ENCODE measurements at places on chromosomes 3 and 15. TPM values are rescaled to one million over a fixed set of nuclear protein-coding genes. Genes with fewer than 3 reads are reported as not detected.

DNA sequence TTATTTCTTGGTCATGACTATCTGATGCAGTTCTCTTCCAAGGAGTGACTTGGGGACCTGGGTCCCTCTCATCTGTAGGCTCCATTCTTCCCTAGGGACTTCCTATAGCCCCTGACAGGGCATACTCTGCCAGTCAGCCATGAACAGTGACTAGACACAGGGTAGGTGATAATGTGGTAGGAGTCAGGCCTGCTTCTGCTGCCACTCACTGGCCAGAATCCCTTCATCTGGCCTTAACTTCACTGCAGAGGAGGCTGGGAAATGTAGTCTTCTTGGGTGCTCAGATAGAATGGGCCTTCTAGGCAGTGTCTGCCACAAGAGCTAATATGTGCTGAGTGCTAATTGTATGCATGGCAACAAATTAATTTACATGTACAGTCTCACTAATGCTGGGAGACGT, 84.5 kb downstream of the CACNA2D3 start:
- H3K4me1 ChIP-seq, result no peaks in the 10 kb centered on the region
- no peak overlapping the region for H3K4me3 ChIP-seq
- no peaks in the 10 kb centered on the region for H3K36me3 ChIP-seq
- no peak for DNase-seq

GRCh38 chr3:143973259-143974021, 1.8 kb downstream of the DIPK2A start:
- peak overlapping the region; percentile 99 for H3K27ac ChIP-seq
- H3K4me1 ChIP-seq, result no peaks in the 10 kb centered on the region
- peak overlapping the region; percentile 70 for H3K4me3 ChIP-seq
- no peaks in the 10 kb centered on the region for H3K36me3 ChIP-seq
- DNase-seq, result no peak

DNA sequence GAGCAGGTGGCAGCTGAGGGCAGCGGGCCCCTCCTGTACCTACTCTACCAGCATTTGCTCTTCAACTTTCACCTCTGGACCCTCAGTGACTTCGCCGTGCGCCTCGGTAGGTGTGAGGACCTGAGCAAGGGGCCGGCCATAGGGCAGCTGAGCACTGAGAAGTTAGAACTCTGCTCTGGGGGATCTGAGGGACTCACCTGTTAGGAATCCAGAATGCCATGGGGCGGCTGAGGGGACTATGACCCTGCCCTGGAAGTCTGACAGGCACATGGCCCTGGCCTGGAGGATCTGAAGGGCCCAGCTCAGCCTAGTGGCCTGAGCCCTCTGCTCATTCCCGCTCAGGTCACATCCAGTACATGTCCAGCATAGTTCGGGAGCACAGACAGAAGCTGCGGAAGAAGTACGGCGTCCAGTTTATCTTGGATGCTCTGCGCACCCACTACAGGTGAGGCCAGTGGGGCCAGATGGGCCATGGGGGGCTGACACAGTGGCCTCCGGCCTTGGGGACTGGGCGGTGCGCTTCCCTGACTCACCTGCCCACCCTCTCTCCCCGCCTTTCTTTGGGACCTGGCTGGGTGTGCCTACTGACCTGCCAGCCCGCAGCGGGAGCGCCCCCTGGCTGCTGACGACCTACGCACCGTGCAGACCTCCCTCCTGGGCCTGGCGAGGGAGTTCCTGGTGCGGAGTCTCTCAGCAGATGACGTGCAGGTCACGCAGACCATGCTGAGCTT, 18.8 kb downstream of the NBEAL2 start:
- peak; percentile 73 for DNase-seq
- peaks cover 14% of the 10 kb centered on the region for H3K36me3 ChIP-seq
- no peak overlapping the region for H3K4me3 ChIP-seq
- H3K4me1 ChIP-seq, result no peaks in the 10 kb centered on the region

DNA sequence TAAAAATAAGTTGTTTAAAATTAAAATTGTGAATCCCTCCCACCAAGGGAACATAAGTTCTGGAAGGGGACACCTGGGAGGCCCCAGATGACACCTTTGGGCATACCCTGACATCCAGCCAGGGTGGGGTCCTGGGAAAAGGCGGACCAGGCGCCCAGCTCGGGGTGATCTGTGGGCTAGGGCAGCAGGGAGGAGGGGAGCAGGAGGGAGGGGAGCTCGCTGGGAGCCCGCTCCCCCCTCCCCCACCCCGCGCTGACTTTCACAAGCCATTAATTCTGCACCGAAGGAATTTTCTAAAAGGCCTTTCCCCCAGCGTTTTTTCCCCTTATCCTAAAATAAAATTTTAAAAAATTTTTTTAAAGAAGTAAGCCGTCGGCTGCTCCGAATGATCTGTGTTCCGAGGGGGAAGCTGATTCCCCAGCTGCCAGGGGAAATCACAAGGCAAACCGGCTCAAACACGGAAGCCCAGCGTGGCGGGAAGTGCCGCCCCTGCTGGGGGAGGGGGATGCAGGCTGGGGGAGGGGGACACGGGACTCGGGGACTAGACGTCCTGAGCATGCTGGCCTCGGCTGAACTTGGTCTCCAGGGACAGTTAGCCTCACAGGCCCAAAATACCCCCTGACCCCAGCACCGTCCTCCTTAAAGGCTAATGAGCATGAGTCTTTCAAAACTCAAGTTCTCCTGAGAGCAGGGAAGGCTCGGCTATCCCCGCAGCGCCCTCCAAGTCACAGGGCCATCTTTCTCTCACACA, 13.9 kb downstream of the PLXND1 start:
- peak; percentile 70 for DNase-seq
- no peak overlapping the region for H3K4me3 ChIP-seq
- H3K36me3 ChIP-seq, result no peaks in the 10 kb centered on the region
- no peaks in the 10 kb centered on the region for H3K27me3 ChIP-seq
- H3K4me1 ChIP-seq, result peaks cover 26% of the 10 kb centered on the region

GRCh38 chr15:88447206-88447605, 20.0 kb downstream of the MRPL46 start:
- no peak overlapping the region for H3K4me3 ChIP-seq
- H3K27ac ChIP-seq, result no peak overlapping the region
- DNase-seq, result no peak

DNA sequence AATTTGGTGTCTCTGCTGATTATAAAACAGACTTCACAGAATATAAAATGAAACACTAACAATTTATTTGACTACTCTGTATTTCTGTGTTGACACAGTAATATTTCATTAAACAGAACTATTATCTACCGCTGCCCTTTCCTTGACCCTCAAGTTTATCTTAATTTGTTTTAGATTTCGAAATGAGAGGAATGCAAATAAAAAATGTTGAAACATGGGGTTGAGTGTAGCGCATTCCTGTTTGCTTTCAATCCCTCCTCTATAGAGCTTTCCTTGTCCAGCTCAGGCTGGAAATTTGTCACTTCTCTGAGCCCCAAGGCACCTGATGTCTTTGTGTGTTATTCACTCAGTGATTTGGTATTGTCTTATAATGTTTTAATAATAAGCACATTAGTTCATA, 550.2 kb downstream of the ZBBX start:
- H3K36me3 ChIP-seq, result no peaks in the 10 kb centered on the region
- H3K4me1 ChIP-seq, result no peaks in the 10 kb centered on the region
- no peaks in the 10 kb centered on the region for H3K27me3 ChIP-seq

DNA sequence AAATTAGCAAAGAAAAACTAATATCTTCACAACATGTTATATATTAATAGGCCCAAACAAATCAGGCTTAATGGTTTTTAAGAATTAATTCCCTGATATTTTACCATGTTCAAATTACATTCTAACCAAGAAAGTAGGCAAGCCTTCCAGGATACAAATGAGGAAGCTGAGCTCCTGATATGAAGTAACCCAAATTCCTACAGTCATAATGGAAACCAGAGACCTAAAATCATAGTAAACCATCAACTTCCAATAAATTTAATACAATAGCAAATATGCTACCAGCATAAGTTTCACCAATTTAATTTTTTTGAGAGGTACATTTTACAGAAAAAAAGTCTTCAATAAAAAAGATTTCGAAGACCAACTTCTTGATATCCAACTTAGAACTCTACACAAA, 3.8 kb downstream of the DCBLD2 start:
- H3K27ac ChIP-seq, result no peak overlapping the region
- no peak for DNase-seq
- H3K36me3 ChIP-seq, result no peaks in the 10 kb centered on the region

- H3K4me3 ChIP-seq, result no peak overlapping the region
- H3K4me1 ChIP-seq, result no peaks in the 10 kb centered on the region
- H3K27ac ChIP-seq, result no peak overlapping the region
- no peak for DNase-seq
Observed at GRCh38 chr15:73882761-73883419, 9.5 kb downstream of the TBC1D21 start.

DNA sequence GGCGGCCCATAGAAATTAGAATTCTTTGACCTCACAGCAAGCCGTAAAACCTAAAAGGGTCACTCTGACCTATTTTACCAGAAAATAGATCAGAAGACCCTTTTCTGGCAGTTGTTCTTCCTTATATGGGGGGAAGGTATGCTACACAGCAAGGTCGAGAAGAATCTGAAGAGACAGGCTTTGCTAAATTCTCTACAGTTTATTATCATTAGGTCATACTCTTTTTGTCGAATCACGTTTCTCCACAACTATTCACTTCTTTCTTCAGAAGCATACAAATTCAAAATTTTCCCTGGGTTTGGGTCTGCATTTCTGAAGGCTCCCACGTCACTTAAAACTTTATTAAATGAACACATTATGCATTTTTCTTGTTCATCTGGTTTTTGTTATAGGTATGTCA, 229.5 kb upstream of the GRM7 start:
- H3K27ac ChIP-seq, result no peak overlapping the region
- no peaks in the 10 kb centered on the region for H3K4me1 ChIP-seq
- no peaks in the 10 kb centered on the region for H3K36me3 ChIP-seq
- no peak for DNase-seq
- H3K27me3 ChIP-seq, result no peaks in the 10 kb centered on the region
- H3K4me3 ChIP-seq, result no peak overlapping the region

- DNase-seq, result no peak
- no peaks in the 10 kb centered on the region for H3K27me3 ChIP-seq
- no peak overlapping the region for H3K27ac ChIP-seq
- H3K36me3 ChIP-seq, result no peaks in the 10 kb centered on the region
Observed at GRCh38 chr15:64209680-64210334, 47.0 kb upstream of the PPIB start.

GRCh38 chr3:71532639-71533395, 50.7 kb downstream of the FOXP1 start:
- DNase-seq, result no peak
- no peaks in the 10 kb centered on the region for H3K4me1 ChIP-seq
- H3K4me3 ChIP-seq, result no peak overlapping the region

- H3K4me3 ChIP-seq, result no peak overlapping the region
- DNase-seq, result no peak
- no peaks in the 10 kb centered on the region for H3K36me3 ChIP-seq
Observed at GRCh38 chr15:85592148-85592547, 202.6 kb downstream of the KLHL25 start.

- H3K36me3 ChIP-seq, result no peaks in the 10 kb centered on the region
- H3K27ac ChIP-seq, result no peak overlapping the region
- H3K4me3 ChIP-seq, result no peak overlapping the region
- H3K27me3 ChIP-seq, result no peaks in the 10 kb centered on the region
Observed at GRCh38 chr3:9342696-9343095, 20.2 kb upstream of the THUMPD3 start.

- no peaks in the 10 kb centered on the region for H3K27me3 ChIP-seq
- no peak for DNase-seq
- H3K4me1 ChIP-seq, result no peaks in the 10 kb centered on the region
- H3K27ac ChIP-seq, result no peak overlapping the region
- no peaks in the 10 kb centered on the region for H3K36me3 ChIP-seq
Observed at GRCh38 chr3:166560253-166560652, 723.0 kb upstream of the BCHE start.

- peaks cover 36% of the 10 kb centered on the region for H3K4me1 ChIP-seq
- no peak overlapping the region for H3K27ac ChIP-seq
Observed at GRCh38 chr3:190586631-190587011, 72.7 kb downstream of the IL1RAP start.

DNA sequence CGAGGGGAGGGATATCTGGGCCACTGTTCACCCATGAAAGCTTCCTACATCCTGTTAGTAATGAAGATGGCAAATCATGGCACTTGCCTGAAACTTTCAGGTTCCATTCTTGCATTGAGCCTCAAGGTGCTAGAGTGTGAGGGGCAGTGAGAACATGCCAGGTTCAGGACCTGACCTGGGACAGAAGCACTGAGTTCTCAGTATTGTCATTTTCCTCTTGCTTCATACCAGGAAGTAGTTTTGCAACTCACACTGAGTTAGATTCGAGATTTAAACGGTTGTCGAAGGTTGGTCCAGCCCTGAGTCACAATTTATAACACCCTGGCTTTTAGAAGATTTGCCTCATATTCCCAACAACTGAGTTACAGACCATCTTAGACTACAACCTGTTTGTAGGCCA, 11.8 kb upstream of the MEIS2 start:
- DNase-seq, result no peak
- no peak overlapping the region for H3K4me3 ChIP-seq
- H3K4me1 ChIP-seq, result peaks cover 8% of the 10 kb centered on the region
- no peaks in the 10 kb centered on the region for H3K36me3 ChIP-seq

- no peak for DNase-seq
- H3K36me3 ChIP-seq, result no peaks in the 10 kb centered on the region
- H3K27ac ChIP-seq, result no peak overlapping the region
- H3K27me3 ChIP-seq, result no peaks in the 10 kb centered on the region
- H3K4me3 ChIP-seq, result no peak overlapping the region
Observed at GRCh38 chr3:105214590-105214989, 152.1 kb upstream of the ALCAM start.

DNA sequence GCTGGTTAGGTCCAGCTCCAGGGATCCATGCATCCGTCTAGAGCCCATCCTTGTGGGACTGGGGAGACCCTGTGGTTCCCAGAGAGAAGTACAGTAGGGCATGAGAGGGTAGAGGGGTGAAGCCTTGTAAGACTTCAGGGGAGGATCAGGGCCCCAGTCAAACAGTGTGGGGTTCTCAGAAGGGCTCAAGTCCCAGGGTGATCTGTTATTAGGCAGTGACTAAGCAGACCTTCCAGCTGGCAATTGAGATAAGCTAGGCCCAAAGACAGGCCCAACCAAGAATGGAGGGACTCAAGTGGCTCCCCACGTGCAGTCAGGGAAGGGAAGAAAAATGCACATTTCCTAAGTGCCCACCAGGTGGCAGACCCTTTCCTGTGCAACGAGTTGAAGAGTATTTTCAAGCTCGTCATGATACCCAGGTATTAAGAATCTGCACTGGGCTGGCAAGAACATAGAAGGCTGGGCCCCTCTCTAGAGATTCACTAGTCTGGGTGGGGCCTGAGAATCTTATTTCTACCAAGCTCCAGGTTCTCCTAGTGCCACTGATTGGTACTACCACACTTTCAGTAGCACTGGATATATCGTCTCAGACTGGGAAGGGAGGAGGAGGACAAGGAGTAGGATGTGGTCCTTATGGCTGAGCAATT, 240.8 kb downstream of the NR1D2 start:
- DNase-seq, result no peak
- no peak overlapping the region for H3K27ac ChIP-seq
- H3K4me1 ChIP-seq, result no peaks in the 10 kb centered on the region
- no peaks in the 10 kb centered on the region for H3K27me3 ChIP-seq
- no peaks in the 10 kb centered on the region for H3K36me3 ChIP-seq
- H3K4me3 ChIP-seq, result no peak overlapping the region

GRCh38 chr3:77648664-77649063, 608.8 kb downstream of the ROBO2 start:
- DNase-seq, result no peak
- no peaks in the 10 kb centered on the region for H3K27me3 ChIP-seq
- no peaks in the 10 kb centered on the region for H3K4me1 ChIP-seq
- no peaks in the 10 kb centered on the region for H3K36me3 ChIP-seq
- H3K27ac ChIP-seq, result no peak overlapping the region

The GREM1 gene
- total RNA-seq, result 1.3 TPM

The STIMATE gene
- 47.5 TPM for total RNA-seq

The MYO5C gene
- total RNA-seq, result 7.2 TPM

The NR1I2 gene
- total RNA-seq, result 155 TPM

The LTF gene
- total RNA-seq, result 0.31 TPM

The GOLGA6A gene
- 0.83 TPM for total RNA-seq

The CD86 gene
- 3.4 TPM for total RNA-seq

The ANKRD63 gene
- total RNA-seq, result not detected

The TLR9 gene
- 0.59 TPM for total RNA-seq

The POLQ gene
- 0.24 TPM for total RNA-seq

The EPHB1 gene
- 1.8 TPM for total RNA-seq

The OR5K2 gene
- total RNA-seq, result not detected
